NCI-H2029 treated with DMSO at 0.1 percent for 48 hours (cell line): ENCODE measurements at places on chromosomes 3 and 15.

GRCh38 chr15:78007211-78007931, 70.1 kb downstream of the TBC1D2B start:
- DNase-seq = no peak

DNA sequence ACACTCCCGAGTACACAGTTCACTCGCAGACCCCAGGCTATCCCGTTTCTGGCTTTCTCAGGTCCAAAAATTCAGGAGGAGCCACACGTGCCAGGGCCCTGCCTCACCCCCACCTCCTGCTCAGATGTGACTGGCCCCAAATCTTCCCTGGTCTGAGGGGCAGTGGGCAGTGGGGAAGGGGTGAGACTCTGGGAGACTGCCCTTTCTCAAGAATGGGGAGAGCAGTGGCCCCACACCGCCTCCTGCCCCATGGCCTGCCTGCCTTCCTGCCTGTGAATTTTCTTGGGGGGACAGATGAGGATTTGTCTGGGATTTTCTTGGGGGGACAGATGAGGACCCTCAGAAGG, 174.6 kb downstream of the MEGF11 start:
- no peak for DNase-seq

DNA sequence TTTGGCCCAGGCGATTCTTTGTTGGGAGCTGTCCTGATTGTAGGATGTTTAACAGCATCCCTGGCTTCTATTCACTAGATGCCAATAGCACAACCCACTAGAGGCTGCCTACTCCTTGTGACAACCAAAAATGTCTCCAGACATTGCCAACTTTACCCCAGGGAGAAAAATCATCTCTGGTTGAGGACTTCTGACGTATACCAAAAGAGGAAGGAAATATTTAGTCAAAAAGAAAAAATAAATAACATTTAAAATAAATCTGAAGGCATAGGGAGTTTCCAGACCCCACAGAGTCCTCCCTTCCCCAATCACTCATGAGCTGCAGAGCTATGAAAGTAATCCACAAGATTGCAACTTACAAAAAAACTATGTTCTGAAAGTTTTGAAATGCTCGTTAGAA, 61.0 kb downstream of the MECOM start:
- no peak for DNase-seq

- no peak for DNase-seq
Measured at GRCh38 chr15:47582233-47582632, 135.1 kb upstream of the SEMA6D start.

DNA sequence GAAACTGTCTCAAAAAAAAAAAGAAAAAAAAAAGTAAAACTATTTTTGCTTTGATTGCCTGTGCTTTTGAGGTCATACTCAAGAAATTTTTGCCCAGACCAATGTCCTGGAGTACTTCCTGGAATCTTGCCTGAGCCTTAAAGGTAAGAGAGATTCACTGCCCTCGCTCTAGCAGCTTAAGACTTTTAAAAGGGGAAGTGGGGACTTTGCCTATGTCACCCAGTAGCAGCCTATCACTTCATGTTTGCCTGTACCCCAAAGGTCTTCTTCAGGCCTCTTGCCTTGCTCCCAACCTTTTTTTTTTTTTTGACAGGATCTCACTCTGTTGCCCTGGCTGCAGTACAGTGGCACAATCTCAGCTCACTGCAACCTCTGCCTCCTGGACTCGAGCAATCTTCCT, 18.9 kb upstream of the GOLGB1 start:
- no peak for DNase-seq

DNA sequence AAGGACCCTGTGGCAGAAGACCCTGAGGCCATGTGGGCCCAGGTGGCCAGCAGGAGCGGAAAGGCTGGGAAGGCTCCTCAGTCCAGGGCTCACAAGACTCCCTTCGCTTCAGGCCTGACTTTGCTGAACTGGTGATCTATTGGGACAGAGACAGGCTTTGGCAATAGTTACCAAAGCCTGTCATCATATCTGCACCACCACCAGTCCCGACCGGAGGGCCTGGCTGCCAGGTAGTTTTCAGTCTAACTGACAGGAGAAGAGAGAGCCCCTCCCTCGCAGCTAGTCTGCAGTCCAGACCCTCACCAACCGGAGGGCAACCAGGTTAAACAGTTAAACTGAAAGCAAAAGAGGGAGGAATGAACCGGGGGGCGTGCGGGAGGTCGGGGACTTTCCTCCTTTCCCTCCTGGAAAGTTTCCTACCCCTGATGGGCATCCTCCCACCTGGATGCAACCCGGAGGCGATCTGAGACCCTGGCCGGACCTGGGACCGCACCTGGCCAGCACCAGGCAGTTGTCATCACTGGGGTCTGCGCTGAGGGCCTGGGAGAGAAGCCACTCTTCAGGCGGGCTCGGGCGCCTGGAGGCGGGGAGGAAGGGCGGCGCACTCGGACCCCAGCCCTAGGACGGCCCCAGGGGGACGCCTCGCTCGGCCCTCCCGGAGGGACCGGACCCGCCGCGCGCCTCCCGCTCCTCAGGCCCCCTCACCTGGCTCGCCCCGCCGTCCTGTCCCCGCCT, 435 bp downstream of the RAB27A start:
- no peak for DNase-seq

GRCh38 chr3:115855911-115856310, 232.6 kb downstream of the GAP43 start:
- no peak for DNase-seq

DNA sequence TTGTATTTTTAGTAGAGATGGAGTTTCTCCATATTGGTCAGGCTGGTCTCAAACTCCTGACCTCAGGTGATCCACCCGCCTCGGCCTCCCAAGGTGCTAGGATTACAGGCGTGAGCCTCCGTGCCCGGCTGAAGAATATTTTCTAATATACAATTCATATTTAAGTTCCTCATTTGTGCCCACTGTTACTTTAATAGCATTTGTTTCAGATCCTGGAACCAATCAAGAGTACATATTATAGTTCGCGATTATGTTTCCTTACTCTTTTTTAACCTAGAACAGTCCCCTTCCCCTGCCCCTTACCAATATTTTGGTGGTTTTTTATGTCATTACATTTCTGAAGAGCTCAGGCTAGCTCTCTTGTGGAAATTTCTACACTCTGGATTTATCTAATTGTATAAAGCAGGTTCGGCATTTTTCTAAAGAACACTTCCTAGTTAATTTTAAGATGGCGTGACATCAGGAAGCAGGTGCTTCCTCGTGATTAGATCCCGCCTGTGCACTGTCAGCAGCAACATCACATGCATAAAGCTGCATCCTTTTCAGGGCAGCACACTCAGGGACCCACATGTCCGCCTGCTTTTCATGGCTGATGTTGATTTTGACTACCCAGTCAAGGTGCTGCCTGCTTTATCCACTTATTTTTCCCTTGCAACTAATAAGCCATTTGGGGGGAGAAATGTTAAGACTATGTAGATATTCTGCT, 88.7 kb upstream of the EPHB3 start:
- no peak for DNase-seq

DNA sequence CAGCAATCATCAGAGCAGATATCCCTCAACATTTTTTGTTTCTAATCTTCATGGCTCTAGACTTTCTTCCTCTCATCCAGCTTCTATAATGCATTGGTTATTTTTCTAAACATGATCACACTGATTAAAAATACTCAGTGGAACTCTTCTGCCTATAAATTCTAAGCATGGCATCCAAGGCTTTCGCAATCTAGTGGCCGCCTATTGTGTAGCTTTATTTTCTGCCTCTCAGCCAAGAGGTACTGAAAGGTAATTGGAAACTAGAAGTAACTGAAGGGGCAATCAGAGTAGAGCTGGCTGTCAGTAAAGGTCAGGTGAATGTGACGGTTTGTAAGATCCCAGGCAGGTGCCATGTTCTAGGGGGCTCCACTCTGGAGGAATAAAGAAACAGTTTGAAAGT, 33.4 kb downstream of the OXSM start:
- DNase-seq = no peak

DNA sequence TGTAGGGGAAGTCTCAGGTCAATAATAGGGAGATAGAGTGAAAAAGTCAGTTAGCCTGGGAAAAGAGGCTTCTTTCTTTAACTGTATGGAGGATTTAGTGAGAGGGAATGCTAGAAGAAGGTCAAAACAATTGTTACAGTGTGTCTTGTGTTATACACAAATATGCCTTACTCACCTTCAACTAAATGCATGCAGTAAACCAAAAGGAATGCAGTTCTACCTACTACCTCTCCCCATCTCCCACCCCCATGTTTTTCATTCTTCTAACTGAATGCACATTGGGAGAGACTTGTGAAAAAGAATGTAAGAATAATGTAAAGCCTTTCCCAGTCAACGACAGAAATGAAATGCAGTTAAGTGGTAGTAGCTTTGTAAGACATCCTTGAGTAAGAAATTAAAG, 33.8 kb downstream of the CCDC66 start:
- no peak for DNase-seq

- no peak for DNase-seq
Measured at GRCh38 chr3:24185738-24186384, 240.8 kb downstream of the NR1D2 start.

GRCh38 chr3:61637088-61638051, 76.0 kb downstream of the PTPRG start:
- DNase-seq = no peak

DNA sequence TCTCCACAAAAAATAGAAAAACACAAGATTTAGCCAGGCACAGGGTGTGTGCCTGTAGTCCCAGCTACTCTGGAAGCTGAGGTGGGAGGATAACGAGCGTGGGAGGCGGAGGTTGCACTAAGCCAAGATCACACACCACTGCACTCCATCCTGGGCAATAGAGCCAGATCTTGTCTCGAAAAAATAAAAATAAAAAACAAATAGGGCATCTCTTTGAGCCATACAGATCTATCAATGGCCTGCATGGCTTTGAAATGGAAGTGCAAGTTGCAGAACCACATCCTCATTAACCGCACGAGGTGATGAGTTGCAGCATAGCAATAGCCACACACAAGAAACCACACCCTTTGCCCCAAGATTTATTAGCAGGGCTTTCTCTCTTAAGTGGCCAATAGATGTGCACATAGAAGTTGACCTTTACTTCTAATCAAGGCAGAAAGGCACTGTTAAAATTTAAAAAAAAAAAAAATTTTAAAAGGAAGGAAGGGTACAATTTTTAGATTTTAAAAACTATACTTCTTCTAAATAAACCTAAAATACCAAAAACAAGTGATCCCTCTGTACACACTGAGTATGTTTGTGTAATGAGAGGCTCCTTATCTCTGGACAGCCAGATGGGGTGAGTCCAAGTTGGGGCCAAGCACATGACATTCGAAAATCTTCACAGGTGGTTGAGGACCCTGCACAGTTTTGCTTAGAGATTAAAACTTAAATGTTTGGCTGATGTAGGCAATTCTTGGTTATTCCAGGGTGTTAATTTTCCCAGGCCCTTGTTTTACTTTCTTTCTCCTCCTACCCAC, 53.4 kb downstream of the FILIP1L start:
- no peak for DNase-seq

- peak; percentile 56 for DNase-seq
Measured at GRCh38 chr3:174035328-174035886, 637.9 kb downstream of the NLGN1 start.

GRCh38 chr3:158802409-158803268, 785 bp downstream of the MFSD1 start:
- no peak for DNase-seq

- DNase-seq = no peak
Measured at GRCh38 chr15:88077296-88078020, 179.1 kb downstream of the NTRK3 start.

DNA sequence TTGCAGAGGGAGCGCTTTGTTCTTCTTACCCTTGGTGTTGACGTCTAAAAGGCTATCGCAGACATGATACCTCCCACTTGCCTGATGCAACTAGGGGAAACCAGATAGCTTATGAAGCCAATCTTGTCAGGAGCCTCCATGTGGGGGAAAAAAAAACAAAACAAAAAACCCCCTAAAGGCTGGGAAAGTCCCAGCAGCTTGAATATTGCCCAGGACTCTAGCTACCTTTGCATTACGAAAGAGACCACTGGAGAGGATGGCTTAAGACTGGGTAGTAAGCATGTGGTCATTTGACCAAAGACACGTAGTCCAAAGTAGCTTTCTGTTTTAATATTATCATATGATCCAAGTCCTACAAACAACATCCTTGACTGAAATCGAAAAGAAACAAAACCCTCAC, 120.7 kb upstream of the WNT5A start:
- no peak for DNase-seq

DNA sequence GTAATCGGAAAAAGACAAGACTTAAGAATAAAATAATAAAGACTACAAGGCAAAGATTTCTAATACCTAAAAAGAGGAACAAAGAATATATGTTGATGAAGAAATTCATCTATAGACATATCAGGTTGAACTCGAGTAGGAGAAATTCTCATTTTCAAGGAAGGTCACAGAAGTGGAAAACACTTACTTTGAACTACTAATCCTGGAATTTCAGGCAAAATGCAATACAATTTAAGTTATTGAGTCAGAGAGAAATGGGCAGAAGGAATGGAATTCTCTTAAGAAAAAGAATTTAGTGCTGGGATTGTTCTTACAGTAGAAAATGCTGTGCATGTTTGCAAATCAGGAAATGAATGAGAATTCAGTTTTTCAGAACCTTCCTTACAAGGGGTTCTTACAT, 135.9 kb upstream of the TGFBR2 start:
- DNase-seq = no peak

- DNase-seq = no peak
Measured at GRCh38 chr3:141444586-141445285, 42.1 kb upstream of the RASA2 start.

DNA sequence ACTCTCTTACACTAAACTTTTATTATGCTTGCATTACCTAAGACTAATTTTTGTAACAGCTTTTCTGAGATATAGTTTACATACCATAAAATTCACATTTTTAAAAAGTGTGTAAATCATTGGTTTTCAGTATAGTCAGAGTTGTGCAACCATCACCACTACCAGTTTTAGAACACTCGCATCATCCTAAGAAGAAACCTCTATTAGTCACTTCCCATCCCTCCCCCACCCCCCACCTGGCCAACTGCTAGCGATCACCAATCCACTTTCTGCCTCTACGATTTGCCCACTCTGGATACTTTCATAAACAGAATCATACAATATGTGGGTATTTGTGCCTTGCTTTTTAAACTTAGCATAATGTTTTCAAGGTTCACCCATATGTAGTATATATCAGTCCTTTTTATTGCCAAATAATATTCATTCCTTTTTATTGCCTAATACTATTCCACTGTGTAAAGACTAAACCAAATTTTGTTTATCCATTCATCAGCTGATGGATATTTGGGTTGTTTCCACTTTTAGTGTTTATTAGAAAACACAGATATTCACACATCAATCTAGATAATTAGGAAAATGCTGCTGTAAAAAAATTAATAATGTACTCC, 23.0 kb downstream of the UBP1 start:
- no peak for DNase-seq

DNA sequence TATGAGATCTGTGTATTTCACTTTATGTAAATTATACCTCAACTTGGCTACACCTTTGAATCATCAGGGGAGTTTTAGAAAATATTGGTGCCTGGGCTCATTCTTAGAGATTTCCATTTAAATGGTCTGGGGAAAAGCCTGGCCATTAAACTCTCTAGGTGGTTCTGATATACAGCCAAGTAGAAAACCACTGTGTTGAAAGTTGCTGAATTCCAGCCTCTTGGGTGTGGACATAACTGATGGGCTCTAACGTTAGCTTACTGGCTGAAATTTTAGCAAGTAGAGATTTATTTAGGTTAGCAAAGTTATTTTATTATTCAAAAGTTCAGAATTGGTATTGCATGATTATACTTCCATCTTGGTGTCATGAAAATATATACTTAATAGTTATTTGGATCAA, 84.1 kb downstream of the ATG7 start:
- DNase-seq = no peak

GRCh38 chr3:105542282-105543019, 175.7 kb downstream of the ALCAM start:
- no peak for DNase-seq
